ENCODE measurements at places on chromosomes 4 and X.

DNA sequence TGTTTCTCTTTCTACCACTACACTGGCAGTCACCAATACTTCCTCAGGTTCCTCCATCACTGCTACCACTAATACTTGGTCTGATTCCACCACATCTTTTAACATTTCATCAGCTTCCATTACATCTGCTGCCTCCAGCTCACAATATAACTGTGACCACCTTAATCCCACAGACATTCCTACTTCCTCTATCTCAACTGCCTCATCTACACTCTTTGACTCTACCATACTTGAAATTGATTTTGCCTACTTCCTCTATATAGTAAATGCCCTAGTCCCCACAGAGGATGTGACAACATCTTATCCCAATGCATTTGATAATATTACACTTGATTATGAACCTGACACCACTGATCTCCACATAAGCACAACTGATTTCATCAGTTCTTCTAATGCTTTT lies 29.0 kb downstream of the OPRPN start:
- no peak for DNase-seq

- DNase-seq: no peak
These were observed 105.1 kb downstream of the CLDN22 start for GRCh38 chr4:183214912-183215488.

DNA sequence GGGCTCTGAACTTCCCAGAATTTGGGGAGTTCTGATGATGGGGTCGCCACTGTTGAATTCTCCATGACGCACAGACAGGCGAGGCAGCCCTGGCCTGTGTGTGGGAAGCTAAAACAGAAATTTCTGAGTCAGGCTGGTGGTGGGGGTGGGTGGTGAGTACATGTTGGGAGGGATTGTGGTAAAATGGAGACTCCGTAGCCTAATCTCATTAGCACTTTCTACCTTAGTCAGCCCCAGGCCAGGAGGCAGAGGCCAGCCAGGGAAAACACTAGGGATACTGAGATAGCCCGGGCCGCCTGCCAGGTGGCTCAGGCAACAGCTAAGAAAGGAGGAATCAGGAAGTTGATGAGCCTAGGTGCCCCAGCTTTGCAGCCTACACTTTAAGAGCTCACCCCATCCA lies 39.3 kb upstream of the NHSL2 start:
- DNase-seq: no peak

DNA sequence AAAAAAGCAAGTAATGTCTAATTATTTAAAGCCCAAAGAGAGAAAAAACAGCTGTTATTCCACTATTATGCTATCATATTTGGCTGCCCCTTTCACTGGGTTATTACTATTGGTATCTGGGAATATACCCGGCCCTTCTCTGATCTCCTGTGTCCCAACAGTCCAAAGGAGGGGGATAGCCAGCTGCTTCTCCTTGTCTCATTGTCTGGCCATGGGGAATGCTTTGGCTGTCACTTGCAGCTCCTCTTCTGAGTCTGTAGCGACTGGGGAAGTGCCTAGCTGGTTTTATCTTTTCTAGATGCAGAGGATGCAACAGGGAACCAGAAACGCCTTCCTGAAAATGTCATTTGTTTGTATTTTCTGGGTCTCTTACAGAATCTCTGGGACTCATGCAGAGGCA lies 33.9 kb downstream of the MGARP start:
- DNase-seq: no peak

GRCh38 chr4:62439051-62439450 lies 1238.9 kb downstream of the ADGRL3 start:
- no peak for DNase-seq

GRCh38 chr4:114773339-114773738 lies 174.7 kb downstream of the UGT8 start:
- DNase-seq: no peak
